Stimulated activated CD4-positive, alpha-beta T cell treated with anti-CD3 and anti-CD28 coated beads, Interleukin-2, amount 100 ng/mL, for 24 hours (primary cell): ENCODE measurements at places on chromosomes 5 and 9.

DNA sequence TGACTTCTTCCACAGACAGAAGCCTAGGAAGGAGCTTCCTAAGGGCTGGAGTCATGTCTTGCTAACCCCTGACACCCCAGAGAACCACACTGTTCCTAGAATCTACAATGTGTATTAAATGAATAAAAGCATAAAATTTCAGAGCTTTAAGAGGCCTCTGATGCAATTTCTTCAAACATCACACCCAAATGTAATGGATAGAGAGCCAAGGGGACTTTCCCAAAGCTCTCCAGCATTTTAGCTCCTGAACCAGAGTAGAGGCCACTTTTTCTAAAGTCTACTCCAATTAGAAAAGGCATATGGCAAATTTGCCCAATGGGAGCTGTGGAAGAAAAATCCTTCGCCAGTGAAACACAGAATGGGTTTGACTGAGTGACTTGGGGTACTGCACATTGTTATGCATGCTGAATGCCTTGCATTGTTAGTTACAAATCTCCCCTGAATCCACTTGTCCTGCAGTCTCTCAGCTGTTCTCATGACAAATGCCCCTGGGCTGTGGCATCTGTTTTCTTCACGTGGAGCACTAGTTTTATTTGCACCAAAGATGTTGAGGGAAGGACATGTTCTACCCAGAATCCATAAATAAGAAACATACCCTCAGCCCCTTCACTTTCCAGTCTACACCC is 334.0 kb downstream of the ASTN2 start:
- DNase-seq, result no peak

GRCh38 chr5:180988592-180988991 is at the start of gene BTNL3:
BTNL3 (plus strand) TSS chr5:180988846; CDS start chr5:180989029, 183 bp downstream.
- DNase-seq, result no peak

DNA sequence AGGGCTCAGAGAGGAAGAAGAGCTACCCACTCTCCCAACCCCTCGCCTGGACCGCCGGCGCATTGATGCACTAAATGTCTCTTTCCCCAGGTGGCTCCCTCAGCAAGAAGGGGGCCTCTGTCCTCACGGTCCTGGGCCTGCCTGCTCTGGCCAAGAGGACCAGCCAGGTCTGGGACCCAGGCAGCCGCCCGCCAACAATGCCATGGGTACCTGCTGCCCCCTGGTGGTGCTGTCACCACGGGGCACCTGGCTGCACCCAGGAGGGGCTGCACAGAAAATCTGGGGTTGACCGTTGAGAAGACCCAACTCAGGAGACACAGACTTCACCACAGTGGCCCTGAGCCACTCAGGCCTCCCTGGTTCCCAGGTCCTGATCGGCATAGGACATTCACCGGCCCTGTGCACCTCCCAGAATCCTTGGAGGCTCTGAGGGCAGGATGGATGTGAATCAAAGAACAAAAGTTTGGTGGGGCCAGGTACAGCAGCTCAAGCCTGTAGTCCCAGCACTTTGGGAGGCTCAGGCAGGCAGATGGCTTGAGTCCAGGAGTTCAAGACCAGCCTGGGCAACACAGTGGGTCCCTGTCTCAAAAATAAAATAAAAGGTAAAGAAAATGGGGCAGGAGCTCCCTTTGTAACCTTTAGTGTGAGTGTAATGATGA is 2.4 kb upstream of the VAV2 start:
- peak; percentile 88 for DNase-seq

DNA sequence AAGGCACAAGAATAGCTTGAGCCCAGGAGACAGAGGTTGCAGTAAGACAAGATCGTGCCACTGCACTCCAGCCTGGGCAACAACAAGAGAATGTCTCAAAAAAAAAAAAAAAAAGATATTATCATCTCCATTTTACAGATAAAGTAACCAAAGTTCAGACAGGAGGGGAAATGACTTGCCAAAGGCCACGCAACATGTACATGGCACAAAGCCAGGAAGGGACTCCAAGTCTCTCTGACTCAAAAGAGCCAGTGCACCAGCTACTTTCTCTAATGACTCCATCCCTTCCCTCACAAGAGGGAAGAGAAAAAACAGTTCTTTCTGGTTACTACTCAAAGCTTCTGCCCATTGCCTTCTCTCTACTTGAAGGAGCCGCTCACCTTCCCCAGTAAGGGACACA is 34.1 kb downstream of the SIL1 start:
- DNase-seq, result no peak

DNA sequence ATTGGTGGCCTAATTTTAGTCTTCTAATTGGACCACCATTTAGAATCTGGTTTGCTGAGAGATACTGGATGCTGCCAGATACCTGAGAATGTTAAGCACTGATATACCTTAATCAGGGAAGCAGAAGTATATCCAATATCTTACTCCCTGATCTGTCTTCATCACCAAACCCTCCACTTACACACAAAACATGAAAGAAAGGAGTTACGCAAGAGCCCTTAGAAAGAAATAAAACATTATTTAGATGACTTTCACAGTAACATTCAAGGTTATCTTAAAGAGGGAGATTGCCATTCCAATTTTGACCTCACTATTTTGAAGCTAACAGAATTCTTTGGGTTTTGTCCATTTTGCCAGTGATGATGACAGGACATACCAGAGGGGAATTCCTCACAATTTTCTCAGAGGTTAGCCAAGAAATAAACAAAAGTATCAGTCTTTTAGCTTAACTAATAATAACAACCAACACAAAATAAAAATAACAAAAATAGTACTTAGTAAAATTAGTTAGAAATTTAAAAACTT is 496.1 kb downstream of the NFIB start:
- DNase-seq, result no peak

DNA sequence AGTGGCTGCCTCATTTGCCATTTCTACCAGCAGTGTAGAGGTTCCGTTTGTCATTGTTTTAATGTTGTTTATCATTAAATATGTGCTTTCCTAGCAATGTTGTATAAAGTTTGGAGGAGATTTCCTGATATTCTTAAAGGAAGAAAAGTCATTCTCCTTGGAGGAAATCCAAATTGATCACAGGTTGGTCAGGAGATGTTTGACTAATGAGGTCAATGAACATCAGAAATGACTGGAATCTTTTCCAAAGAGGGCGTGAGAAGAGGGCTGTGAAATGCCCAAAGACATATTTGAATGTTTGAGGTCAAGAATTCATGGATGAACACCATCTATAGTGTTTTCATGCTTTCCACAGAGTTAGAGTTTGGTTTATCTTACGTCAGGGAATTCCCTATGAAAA is 471.3 kb downstream of the MAT2B start:
- no peak for DNase-seq

GRCh38 chr5:181255836-181256578 is 4.9 kb downstream of the TRIM52 start:
- DNase-seq, result no peak

GRCh38 chr5:140962190-140962589 is 4.1 kb upstream of the PCDHAC2 start:
- DNase-seq, result no peak

GRCh38 chr5:40291338-40291737 is 388.4 kb upstream of the PTGER4 start:
- no peak for DNase-seq

GRCh38 chr5:34722183-34722582 is 66.1 kb downstream of the RAI14 start:
- DNase-seq, result no peak

DNA sequence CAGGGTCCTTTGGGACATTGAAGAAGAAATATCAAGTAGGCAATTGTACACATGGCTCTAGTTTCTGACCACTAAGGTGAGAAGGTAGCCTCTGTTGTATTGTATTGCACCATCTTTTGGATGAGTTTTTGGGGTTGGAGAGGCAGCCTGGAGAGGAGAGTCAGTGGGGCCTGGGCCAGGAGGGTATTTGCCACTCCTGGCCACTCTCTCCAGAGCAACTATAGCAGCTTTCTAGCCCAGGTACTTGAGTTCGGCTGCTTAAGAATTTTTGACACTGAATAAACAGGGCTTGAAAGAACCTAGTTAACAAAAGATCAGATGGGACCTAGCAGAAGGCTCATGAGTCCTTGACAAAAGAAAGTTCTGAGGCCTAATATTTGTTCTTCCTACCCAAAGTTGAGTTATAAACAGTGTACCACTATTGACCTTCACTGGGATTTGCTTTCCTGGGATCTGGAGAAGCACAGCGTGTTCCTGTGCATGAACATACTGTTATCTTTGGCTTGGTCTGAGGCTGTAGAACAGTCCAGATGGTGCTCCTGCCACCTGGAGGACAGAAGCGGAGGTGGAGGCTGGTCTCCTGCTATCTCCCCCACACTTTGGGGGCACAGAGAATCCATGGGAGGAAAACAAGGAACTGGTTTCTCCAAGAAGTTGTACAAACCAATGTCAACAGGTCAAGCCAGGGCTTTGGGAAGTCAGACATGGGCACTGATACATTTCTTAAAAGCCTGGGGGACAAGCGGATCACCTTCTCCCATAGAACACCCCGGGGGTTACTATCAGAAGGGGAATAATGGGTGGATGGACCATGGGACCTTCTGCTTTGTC is 110.4 kb upstream of the LIFR start:
- DNase-seq, result no peak

DNA sequence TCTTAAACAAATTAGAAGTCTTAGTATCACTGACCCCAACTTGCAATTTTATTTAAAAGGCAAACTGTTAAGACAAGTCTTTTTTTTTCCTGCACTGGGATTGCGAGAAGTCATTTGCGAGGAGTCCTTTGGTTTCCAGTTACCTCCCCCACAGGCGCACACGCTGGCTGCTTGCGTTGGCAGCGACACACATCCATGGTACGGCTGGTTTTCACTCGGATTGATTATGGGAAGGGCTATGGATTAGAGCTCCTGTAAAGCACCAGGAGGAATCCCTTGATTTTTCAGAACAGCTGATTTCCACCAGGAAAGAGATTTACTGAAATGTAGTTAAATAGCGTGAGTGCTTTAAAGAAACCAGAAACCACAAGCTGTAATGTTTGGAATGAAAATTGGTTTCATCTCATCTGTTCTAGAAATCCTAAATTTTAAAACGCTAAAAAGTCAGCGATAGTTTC is 737 bp downstream of the SLC1A3 start:
- DNase-seq, result no peak

DNA sequence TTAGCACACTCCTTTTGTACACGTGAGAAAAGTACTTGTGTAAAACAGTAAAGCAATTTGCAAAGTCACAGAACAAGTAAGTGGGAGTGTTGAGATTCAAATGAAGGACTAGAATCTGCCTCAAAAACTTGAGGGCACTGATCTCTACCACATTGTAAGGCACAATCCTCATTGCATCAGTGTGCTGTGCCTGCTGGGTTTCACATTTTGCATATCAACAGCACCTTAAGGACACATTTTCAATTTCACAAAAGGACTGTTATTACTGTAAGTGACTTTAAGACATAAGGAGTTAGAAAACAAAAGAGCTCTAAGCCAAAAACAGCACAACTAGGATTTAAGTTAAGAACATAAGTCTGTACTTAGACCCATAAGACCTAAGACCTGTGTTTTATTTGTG is 44.7 kb upstream of the HK3 start:
- no peak for DNase-seq

GRCh38 chr5:79774171-79774854 is 84.7 kb downstream of the CMYA5 start:
- peak; percentile 22 for DNase-seq

DNA sequence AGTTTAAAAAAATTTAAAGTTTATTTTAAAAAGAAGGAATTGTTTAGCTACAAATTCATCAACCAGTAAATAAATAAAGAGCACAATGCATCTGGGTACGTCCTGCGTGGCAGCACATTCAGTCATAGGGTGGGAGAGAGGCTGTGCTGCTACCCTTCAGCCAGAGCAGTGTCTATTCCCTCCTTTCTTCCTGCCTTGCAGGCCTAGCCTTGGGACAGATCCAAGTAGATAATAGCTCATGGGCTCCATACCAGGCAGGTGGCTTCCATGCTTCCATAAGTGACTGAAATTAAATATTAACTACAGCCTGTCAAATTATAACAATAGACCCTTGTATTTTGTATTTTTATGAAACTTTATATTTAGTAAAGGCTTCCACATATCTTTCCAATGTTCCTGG is 408.3 kb upstream of the RGMB start:
- DNase-seq, result no peak

DNA sequence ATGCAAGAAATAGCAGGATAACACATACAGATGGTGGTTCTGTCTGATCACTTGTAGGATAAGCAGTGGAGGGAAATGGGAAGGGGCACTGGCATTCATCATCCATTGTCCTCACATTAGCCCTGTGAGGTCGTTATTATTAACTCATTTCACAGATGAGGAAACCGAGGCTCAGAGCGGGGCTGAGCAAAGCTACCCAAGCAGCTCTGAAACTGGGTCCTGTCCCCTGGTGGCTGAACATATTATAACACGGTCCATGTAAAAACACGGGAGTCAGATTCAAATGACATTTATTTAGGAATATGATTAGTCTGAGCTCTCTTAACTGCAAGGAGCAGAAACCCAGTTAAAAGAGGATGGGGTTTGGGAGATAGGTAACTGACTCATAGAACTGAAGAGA is 43.1 kb downstream of the HRH2 start:
- DNase-seq, result no peak

- DNase-seq, result peak; percentile 87
These were observed 17.8 kb upstream of the DPM2 start for GRCh38 chr9:127955294-127956015.

GRCh38 chr5:153829510-153830065 is 209.1 kb downstream of the FAM114A2 start:
- DNase-seq, result no peak

- DNase-seq, result no peak
These were observed 2.8 kb downstream of the SMIM32 start for GRCh38 chr5:136190091-136190720.

GRCh38 chr5:8114597-8115266 is 245.8 kb downstream of the MTRR start:
- no peak for DNase-seq

DNA sequence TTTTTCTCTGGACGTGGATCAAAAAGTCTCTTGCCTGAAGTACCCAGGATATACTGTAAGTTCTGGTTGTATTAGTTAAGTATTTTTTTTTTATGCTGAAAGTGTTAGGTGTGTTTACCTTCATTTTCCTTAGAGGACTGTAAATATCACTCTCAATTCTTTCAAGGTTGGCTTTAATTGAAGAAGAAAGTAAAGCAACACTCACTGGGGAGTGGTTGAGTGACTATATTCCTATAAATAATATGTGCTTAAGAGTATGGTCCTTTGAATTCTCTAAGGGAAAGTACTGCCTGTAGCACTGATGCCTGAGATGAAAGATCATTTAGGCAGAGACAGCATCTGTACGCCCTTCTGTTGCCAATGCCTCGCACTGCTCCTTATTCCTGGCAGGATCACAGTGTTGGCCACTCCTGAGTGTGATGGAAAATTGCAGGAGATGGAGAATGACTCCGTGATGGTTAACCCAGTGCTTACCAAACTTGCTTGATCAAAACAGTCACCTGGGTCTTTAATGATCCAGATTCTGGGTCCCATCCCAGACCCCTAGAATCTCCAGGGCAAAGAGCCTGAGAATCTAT is 182.0 kb upstream of the MPDZ start:
- no peak for DNase-seq
